ENCODE measurements at places on chromosomes 6 and 20. TPM values are rescaled to one million over a fixed set of nuclear protein-coding genes. Genes with fewer than 3 reads are reported as not detected.

ZHX3 gene
- 13.3 TPM for total RNA-seq

FKBP1C gene
- total RNA-seq, result 1.5 TPM

NKAIN4 gene
- total RNA-seq, result not detected

TGM3 gene
- total RNA-seq, result not detected

SCUBE3 gene
- total RNA-seq, result not detected

APCDD1L gene
- total RNA-seq, result not detected

DSTN gene
- total RNA-seq, result 42.1 TPM

SOX18 gene
- 5.6 TPM for total RNA-seq

LPA gene
- total RNA-seq, result 2.8 TPM

KCNK16 gene
- not detected for total RNA-seq

PTK6 gene
- 0.24 TPM for total RNA-seq

KCNK15 gene
- not detected for total RNA-seq

SPDEF gene
- total RNA-seq, result not detected

PNLDC1 gene
- total RNA-seq, result not detected

SLC22A2 gene
- total RNA-seq, result not detected

NFATC2 gene
- 20.0 TPM for total RNA-seq

GRCh38 chr6:108156938-108157233 lies 8.9 kb upstream of the NR2E1 start:
- no peak for DNase-seq

- DNase-seq, result no peak
Measured at GRCh38 chr6:19694697-19695096, 142.5 kb upstream of the ID4 start.

DNA sequence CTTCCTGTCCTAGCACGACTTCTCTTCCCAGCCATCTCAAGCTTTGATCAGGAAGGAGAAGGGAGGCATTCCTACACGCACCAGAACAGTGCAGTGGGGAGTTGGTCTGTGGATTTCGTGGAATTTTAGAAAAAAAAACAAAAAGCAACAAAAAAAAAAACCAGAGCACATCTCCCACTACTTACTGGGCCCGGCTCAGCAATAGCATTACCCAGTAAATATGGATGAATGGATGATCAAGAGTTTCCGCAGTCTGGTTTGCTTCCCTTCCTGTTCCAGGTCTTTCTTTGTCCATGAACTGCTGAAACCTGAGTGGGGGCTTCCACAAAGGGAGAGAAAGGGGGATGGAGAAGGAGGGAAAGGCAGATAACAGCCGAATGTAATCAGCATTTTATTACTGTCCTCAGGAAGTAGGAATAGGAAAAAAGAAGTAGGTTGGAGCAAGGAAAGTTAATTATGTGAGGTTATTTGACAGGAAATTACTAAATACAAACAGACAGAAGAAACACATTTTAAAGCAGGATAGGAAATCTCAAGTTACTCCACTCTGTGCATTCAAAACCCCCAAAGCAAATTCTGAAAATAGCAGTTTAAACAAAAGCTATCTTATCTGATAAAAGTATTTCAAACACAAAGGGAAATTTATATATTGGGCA lies 349.0 kb downstream of the PRL start:
- DNase-seq, result no peak

GRCh38 chr6:16684896-16685554 lies 76.2 kb downstream of the ATXN1 start:
- peak; percentile 56 for DNase-seq

DNA sequence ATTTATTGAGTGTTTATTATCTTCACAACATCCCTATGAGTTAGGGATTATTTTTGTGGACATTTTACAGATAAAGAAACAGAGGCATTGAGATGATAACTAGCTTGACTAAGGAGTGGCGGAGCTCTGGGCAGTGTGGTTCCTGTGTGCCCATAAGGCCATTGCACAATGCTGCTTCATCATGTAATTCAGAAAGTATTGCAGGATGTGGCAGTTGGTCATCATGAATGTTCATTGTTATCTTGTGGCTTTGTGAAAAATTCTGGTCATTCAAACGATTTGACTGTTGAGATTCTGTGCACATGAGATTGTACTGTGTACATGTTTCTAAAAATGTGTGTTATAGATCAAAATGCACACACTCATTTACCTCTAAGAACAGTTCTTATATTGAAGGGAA lies 150.8 kb downstream of the ESR1 start:
- no peak for DNase-seq

- DNase-seq, result no peak
Measured at GRCh38 chr20:44851545-44851944, 34.0 kb upstream of the YWHAB start.

DNA sequence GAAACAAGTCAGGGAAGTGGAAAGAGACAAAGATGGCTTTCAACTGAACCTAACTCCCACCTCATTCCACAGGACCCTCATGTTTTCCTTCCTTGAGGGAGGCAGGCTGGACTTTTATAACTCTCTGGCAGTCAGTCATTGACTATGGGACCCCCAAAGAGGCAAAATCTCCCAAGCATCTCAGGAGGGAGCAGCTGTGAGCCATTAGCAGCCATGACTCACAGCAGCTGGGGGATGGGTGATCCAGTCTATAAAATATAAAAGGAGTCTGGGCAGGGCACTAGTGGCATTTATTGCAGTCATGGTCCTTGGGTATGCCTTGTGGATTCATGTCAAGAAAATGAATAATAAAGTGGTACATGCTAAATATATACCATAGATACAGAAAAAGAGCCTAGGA lies 387.0 kb upstream of the CHD6 start:
- DNase-seq, result no peak

- no peak for DNase-seq
Measured at GRCh38 chr6:31352683-31353383, 4.1 kb downstream of the HLA-B start.

DNA sequence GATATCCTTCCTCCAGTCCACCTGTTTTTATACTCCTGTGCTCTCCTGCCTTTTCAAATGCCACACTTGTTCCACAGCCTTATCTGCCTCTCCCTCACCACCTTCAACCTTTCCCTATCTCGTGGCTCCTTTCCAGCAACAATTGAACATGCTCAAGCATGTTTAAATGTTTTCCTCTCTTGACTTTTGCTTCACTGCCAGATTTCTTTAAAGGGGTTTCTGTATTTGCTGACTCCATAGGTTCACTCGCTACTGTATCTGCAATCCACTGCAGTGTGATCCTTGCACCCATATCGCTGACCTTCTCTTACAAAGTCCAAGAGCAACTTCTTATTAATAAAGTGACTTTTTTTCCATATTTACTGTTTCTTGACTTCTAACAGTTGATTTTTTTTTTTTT lies 11.2 kb upstream of the GMNN start:
- no peak for DNase-seq

DNA sequence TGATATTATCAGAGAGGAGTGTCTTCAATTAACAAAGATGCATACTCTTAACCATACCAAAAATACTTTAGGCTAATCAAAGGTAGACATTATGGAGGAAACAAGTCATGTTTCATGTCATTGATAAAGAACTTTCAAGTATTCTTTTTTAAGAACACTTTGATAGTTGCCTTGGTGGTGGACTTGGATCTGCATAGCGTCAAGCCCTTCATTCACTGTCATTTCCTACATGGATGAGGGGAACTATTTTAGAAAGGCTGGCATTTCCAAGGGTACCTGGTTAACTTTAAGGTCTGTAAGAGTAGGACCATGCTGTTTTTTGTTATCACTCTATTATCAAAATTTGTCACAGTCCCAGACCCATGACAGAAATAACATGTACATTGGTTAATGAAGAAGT lies 622.5 kb downstream of the PKHD1 start:
- no peak for DNase-seq

DNA sequence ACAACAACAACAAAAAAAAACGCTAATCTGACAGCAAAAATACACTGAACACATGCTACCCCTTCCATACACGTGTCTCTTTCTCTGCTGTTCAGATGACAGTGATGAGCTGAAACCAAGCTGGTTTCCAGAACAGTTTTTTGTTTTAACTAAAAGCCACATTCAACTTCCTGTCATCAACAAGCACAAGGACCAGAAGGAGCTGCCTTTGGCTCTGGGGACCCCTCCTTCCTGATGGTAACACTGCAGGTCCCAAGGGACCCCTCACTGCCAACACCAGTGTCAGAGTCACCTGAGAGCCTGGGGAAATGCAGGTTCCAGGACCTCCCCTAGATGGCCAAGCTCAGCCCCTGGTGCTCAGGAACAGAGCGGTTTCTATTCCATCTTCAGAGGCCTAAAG lies 6.0 kb downstream of the CST7 start:
- DNase-seq, result peak; percentile 64

GRCh38 chr20:31713312-31714273 lies 9.1 kb downstream of the BCL2L1 start:
- DNase-seq, result no peak

DNA sequence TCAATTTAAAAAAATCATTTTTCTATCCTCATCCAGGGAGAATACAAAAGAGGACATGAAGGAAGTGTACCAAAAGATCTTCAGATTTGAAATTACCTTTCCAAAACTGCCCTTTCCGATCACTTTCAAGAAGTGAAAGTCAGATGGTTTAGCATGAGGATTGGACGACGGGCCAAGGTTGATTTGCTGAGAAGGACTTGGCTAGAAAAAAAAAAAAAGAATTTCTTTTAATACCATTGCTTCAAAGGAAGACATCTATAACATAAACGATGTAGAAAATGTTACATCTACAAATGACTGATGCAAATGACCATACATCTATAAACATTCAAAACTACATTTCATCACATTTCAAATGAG lies 120.9 kb upstream of the SLC2A12 start:
- no peak for DNase-seq

GRCh38 chr6:110105296-110105695 lies 74.2 kb downstream of the WASF1 start:
- no peak for DNase-seq

- peak; percentile 64 for DNase-seq
Measured at GRCh38 chr6:28981431-28981832, 23.7 kb downstream of the ZNF311 start.

GRCh38 chr20:6740096-6740495 lies 27.4 kb upstream of the BMP2 start:
- DNase-seq, result no peak

DNA sequence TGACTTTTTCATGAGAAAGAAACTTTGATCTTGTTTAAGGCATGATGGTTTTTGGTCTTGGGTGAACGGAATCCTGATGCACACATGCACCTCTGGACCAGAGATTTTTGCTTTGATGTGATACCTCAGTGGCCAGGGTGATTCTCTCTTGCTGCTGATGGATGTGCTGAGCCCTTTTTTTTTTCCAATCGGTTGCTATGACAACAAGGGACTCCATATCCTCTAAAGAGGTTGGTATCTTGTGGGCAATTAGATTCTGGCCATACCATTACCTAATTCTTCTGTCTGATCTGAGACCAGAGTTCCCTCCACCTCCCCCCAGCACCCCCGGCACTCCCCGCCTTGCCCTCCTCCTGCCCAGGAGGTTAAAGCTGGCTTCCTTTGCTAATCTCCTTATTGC lies 24.9 kb downstream of the PDYN start:
- no peak for DNase-seq

GRCh38 chr6:153131037-153131981 lies at the start of gene RGS17:
TSS of gene RGS17 (minus strand) at chr6:153131282. CDS start at chr6:153044018, 87,264 bp downstream.
- DNase-seq, result no peak

- no peak for DNase-seq
Measured at GRCh38 chr20:13349235-13349604, 128.1 kb downstream of the ISM1 start.

- DNase-seq, result no peak
Measured at GRCh38 chr6:79056226-79056625, 21.8 kb downstream of the PHIP start.

GRCh38 chr20:40648210-40649072 lies 40.6 kb downstream of the MAFB start:
- no peak for DNase-seq

DNA sequence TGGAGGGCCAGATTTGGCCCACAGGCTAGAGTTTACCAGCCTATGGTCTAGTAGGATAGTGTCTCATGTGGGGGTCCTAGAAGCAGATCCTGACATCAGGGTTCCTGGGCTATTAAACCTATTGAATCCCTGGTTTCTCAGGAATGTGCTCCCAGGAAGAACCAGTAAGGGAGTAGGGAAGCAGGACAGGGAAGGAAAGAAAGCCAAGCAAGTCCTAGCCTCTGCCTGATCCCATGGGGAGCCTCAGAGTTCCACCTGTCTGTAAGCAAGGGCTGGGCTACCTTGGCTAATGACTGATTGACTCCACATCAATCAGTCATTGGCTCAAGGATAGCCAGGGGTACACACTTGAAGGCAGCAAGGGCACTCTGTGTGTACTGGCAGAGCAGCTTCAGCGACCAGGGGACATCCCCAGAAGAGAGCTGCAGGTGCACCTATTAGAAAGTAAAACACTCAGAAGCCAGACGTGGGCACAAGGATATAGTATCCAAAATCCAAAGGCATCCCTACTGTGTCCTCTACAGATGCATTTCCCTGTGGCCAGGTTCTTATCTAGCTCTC lies 309.5 kb downstream of the TSHZ2 start:
- no peak for DNase-seq

DNA sequence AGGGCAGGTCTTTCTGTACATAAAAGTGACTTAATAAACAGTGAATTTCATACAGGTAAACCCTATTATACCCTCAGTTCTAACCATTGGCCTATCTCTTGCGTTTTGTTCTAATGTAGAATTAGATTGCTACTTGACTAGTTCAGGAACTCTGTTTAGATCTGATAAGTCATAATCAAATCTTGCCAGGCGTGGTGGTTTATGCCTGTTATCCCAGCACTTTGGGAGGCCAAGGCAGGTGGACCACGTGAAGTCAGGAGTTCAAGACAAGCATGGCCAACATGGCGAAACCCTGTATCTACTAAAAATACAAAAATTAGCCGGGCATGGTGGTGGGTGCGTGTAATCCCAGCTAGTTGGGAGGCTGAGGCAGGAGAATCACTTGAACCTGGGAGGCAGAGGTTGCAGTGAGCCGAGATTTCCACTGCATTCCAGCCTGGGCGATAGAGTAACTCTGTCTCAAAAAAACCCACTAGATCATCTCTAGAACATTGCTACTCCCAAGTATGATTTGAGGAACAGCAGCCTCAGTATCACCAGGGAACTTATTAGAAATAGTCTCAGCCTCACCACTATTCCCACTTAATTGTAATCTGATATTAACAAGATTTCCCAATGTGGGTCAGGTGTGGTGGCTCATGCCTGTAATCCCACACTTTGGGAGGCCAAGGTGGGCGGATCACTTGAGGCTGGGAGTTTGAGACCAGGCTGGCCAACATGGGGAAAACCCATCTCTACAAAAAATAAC lies 12.2 kb downstream of the GTPBP2 start:
- DNase-seq, result no peak

- DNase-seq, result no peak
Measured at GRCh38 chr6:19303383-19303782, 533.8 kb upstream of the ID4 start.

- no peak for DNase-seq
Measured at GRCh38 chr20:21808863-21809664, 103.6 kb downstream of the PAX1 start.

GRCh38 chr20:50673146-50673465 lies 18.2 kb downstream of the RIPOR3 start:
- DNase-seq, result no peak

- no peak for DNase-seq
Measured at GRCh38 chr20:8918145-8918544, 150.7 kb upstream of the PLCB4 start.

- DNase-seq, result peak; percentile 27
Measured at GRCh38 chr6:128511506-128511905, 8.9 kb downstream of the PTPRK start.

- DNase-seq, result no peak
Measured at GRCh38 chr6:158698931-158699330, 49.1 kb downstream of the SYTL3 start.

- DNase-seq, result no peak
Measured at GRCh38 chr6:138787138-138787537, 8.7 kb upstream of the ECT2L start.

Measured in GM12878 (cell line).